Lung (tissue), 17 donors: ENCODE measurements at places on chromosomes 16 and 17. TPM values are rescaled to one million over a fixed set of nuclear protein-coding genes. Genes with fewer than 3 reads are reported as not detected.

Gene RAB34
- 77.8 TPM for total RNA-seq

GRCh38 chr16:85173981-85174751 is 61.9 kb upstream of the CIBAR2 start:
- peaks cover 31% of the 10 kb centered on the region for H3K4me1 ChIP-seq
- peaks cover 10% of the 10 kb centered on the region for H3K36me3 ChIP-seq
- no peak overlapping the region for H3K4me3 ChIP-seq
- peak; percentile 87 for DNase-seq
- peak overlapping the region; percentile 5 for H3K27ac ChIP-seq

GRCh38 chr16:12268606-12269005 is 292.1 kb downstream of the SNX29 start:
- no peak overlapping the region for H3K4me3 ChIP-seq
- no peak overlapping the region for H3K27ac ChIP-seq
- no peaks in the 10 kb centered on the region for H3K36me3 ChIP-seq
- no peaks in the 10 kb centered on the region for H3K4me1 ChIP-seq

Gene HID1
- total RNA-seq: 34.8 TPM
